ENCODE measurements at places on chromosomes 2 and 18.

DNA sequence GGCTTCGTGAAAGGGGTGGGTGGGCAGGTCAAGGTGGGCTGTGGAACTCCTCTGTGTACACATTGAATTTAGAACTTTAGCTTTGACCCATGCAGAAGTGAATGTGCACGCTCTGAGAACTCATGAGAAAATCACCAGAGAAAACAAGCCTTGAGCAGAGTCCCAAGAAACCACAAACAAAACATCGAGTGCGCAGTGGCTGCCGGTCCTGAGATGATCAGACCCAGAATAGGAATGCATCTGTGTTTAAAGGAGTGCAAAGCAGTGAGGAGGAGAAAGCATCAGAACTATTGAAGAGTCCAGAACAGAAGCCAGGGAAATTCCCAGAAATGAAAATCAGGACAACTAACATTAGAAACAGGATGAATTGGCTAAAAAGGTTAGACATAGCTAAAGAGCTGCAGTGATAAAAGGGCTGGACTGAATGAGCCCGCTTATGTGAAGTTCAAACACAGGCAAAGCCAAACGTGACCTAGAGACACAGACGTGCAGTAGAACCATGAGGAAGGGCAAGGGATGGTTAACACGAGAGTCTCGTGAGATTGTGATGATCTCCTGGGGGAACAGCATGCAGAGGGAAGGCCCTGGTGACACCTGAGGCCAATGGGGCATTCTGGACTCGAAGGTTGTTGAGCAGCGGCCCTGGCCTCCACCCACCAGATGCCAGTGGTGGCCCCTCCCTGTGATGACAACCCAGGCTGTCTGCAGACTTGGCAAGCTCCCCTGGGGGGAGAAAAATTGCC, 16.4 kb upstream of the TXNL4A start:
- DNase-seq = no peak

DNA sequence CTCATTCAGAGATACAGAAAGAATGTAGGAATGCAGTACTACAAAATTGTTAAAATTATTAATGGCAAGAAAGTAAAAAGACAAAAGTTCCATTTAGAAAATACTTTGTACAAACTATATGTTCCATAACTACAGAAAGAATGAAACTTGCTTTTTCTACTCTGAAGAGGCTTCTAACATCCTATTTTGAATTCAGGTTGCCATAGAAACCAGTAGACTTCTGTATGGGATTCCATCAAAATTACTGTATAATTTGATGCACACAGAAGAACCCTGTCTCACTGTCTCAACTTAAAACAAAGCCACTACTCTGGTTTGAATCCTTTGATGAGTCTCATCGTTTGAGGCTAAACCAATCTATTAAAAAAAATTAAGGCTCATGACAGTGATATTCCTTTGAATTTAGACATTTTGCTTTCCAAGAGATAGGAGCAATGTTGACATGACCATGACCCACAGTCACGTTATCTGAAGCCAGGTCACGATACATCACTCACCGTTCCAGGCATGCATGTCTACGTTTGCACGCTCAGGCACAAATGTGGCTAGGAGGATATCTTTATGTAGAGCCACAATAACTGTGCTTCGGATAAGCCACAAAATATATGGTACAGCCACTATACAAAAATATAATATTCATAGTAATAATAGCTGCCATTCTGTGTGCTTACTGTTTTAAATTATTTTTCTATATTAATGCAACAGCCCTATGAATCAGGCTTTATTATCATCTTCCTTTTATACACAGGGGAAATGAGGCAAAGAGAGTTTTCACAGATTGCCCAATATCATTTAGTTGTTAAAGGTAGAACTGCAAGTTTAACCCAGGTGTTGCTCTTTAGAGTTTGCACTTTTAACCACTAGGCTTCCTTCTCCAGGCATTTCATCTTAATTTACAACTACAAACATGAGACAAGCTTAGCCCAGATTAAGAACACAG, 82.4 kb downstream of the CACNB4 start:
- no peak for DNase-seq

DNA sequence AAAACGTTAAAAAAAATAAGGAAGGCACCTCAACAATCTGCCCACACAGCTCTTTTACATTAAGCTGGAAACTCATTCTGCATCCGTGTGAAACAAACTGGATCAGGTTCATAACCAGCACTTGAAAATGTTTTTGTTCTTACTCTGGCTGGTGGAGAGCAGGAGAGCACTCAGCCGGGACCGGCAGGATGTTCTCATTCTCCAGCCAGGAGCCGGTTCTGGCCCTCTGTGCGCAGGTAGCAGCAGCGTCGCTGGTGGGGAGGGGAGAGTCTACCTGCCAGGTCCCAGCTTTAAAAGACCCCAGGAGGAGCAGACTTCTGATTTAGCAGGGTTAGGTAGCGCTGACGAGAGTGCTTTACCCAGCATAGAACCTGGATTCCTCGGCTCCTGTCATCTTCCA, 834.9 kb upstream of the SALL3 start:
- DNase-seq = no peak

GRCh38 chr2:47060652-47061170, 94.4 kb downstream of the STPG4 start:
- DNase-seq = no peak

- no peak for DNase-seq
Observed at GRCh38 chr18:830315-830901, 18.4 kb upstream of the YES1 start.

GRCh38 chr2:54310311-54310710, 54.3 kb upstream of the TSPYL6 start:
- DNase-seq = no peak

- peak; percentile 35 for DNase-seq
Observed at GRCh38 chr2:46873604-46874068, 42.0 kb downstream of the MCFD2 start.

DNA sequence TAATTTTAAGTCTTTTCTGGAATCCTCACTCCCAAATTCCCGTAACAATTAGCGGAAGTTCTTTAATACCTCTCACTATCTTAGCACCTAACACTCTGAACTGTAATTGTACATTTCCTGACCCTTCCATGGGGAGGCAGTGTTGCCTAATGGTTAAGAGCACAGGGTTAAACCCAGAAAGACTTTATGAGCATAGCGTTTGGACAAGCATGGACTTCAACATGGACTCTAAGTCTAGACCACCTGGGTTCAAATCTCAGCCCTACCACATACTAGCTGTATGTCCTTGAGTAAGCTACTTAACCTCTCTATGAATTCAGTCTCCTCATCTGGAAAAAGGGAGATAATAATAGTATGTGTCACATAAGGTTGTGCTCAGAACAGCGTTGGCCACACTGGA, 13.0 kb downstream of the ANTXR1 start:
- DNase-seq = no peak

GRCh38 chr18:58793361-58793760, 71.3 kb upstream of the ZNF532 start:
- no peak for DNase-seq

GRCh38 chr2:8656160-8656641, 25.7 kb upstream of the ID2 start:
- no peak for DNase-seq

DNA sequence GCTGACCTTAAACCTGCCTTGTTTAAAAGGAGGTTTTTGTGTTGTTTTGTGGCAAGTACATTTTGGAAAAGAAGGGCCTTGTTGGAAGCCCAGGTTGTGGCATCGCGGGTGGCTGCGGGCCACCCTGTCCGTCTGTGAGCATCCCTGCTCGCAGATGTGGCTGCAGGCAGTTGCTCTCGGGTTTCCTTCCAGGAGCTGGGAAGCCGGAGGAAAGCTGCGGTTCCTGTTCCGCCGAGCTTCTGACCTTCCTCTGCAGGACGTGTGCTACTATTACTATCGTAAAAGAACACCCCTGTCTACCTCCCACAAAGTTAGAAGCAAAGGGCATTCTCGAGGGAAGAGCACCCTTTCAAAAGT, 766 bp downstream of the MFF start:
- no peak for DNase-seq

- no peak for DNase-seq
Observed at GRCh38 chr2:84805250-84805958, 75.5 kb downstream of the TRABD2A start.

DNA sequence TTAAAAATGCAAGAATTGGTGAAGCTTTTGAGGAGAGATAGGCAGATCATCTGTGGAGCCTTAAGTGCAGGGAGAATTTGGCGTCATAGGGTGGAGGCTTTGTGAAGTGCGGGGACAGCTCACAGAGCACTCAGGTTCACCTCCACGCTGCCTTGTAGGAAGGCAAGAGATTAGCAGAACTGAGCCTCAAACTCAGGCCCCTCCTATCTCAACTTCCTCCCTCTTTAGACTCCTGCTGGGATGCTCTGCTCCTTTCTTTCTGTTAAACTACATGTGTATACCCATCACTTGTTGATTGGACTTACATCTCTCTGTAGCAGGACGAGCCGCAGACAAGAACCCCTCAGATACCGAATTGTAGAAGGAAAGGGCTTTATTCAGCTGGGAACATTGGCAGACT, 422.2 kb downstream of the SETBP1 start:
- DNase-seq = no peak

GRCh38 chr2:178865146-178865936, 58.1 kb upstream of the TTN start:
- no peak for DNase-seq

DNA sequence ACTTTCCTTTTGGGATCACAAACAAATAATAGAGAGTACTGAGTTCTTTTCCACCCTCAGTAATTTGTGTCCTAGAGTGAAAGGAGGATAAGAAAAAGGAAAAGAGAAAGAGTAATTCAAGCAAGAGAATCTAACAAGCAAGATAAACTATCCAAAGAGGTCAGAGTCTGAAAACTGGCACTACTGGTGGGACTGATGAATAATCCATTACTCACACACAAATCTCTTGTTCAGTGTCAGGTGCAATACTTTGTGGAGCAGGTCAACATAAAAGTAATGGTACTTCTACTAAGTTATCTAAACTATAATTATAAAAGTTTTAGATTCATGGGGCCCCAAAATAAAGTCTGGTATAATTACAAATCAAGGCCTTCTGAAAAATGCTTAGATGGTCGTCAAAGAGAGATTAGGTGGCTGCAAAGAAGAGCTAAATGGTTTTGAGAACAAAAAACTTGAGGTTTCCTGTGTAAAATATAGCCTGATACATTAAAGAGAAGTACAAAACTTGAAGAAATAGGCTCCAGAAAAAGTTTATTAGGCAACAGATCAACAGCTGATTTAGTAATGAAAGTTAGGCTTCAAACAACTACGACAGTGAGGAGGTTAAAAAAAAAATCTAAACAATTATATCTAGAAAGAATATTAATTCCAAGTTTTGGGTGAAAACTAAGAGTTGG, 109.4 kb downstream of the BAZ2B start:
- DNase-seq = no peak
